ENCODE measurements at places on chromosomes 1 and 21.

DNA sequence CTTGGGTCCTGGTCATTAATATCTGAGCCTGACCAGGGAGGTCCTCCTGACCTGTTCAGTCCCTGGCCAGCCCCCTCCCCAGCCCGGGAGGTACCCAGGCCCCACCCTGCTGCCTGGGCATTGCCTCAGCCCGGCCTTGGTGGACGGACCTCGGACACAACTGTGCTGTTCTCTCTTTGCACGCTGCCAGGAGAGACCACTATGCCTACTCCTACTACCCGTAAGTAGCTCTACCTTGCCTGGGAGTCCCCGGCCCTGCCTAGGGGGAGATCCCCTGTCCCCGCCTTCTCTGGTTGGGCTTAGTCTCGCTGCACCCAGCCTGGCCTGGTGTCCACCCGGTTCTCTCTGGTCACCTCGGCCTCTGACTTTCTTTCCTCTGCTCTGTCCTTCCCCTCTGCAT lies 53.2 kb downstream of the PTPRU start:
- no peak for DNase-seq

DNA sequence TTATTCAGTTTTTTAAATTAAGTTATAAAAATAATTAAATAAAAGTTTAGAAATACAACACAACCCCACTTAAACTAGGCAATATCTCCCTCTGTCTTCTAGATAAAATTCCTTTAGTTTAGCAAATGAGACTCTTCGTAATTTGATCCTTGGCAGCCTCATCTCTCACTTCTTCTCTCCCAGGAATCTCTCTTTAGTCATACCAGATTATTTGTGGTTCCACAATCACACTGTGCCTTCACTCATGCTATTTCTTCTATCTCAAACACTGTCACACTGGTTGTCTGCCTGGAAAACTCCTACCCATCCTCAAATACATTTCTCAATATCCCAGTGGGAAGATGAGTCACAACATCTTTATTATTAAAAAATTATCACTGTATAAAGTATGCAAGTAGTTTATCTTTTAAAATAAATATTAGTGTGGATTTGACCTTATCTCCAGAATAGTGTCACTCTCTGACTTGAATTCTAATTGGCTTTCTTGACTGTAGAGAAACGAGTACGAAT lies 195.5 kb downstream of the KCNH1 start:
- no peak for DNase-seq

DNA sequence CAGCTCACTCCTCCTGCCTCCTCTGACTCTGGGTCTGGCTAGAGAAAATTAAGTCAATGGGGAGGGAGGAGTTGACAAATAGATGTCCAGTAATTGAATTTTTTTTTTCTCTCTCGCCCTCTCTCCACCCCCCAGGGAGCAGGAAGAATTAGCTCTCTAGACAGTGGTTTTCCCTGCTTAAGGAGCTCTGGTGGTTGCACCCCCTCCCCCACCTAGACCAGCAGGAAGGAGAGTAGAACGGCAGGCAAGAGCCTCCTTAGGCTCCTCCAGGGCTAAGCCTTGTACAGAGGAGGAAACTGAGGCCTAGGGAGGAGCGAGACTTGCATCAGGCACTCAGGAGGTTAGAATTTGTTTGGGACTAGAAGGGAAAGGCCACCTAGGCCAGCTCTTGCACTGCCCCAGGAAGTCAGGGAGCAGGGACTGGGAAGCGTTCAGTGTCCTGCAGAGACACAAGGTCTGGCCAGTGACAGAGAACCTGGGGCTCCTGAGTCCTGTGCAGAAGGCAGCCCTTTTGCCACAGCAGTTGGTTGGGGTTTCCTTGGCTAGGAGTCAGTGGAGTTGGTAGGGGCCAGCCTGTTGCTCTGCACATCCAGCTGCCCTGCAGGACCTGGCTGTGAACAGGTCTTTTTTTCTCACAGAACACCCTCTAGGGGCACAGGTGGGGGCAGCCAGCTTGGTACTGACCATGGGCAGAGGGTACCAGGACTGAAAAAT lies 49.5 kb upstream of the ACOT11 start:
- no peak for DNase-seq

DNA sequence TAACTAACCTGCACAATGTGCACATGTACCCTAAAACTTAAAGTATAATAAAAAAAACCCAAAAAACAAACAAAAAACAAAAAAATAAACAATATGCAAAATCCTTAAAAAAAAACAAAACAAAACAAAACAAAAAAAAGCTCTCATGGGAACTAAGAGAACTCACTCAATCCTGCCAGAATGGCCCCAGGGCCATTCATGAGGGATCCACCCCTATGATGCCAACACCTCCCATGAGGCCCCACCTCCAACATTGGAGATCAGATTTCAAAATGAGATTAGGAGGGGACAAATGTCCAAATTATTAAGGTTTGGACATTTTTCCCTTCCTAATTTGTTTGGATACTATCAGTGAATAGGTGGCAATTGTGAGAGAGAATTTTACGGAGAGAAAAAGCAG lies 10.2 kb downstream of the CYP4B1 start:
- no peak for DNase-seq

GRCh38 chr1:223331929-223332328 lies 32.0 kb downstream of the SUSD4 start:
- DNase-seq = no peak

- no peak for DNase-seq
Observed at GRCh38 chr1:3261969-3262579, 192.4 kb upstream of the ARHGEF16 start.

DNA sequence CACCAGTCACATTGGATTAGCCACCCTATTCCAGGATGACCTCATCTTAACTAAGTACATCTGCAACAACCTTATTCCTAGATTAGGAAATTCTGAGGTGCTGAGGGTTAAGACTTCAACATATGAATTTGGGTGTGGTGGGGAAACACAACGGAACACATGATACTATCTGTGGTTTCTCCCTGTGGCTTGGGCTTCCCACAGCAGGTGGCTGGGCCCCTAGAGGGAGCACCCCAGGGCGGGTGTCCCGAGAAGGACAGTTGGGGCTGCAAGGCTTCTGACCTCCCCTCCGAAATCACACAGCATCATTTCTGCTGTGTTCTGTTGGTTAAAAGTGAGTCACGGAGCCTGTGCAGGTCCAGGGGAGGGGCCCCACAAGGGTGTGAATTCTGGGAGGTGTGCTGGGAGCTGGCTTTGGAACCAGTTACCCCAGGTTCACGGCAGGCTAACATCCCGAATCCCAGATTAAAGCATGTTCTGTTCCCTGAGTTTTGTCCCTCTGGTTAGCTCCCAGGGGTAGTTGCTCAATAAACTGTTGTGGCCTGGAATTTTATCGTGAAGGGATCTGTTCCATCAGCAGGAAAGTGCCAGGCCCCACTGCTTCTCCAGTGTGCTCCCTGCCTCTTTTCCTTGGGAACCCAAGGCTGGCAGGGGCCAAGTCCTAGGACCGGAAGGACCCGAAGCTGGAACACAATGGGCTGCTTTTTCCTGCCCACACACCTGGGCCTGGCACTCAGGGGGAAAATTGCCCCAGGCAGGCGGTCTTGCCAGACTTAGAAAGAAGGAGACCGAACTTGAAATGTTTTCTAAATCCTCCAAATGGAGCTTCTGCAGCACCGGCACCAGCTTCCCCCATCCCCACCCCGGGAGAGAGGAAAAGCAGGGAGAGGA lies 154.0 kb upstream of the WNT4 start:
- DNase-seq = no peak

DNA sequence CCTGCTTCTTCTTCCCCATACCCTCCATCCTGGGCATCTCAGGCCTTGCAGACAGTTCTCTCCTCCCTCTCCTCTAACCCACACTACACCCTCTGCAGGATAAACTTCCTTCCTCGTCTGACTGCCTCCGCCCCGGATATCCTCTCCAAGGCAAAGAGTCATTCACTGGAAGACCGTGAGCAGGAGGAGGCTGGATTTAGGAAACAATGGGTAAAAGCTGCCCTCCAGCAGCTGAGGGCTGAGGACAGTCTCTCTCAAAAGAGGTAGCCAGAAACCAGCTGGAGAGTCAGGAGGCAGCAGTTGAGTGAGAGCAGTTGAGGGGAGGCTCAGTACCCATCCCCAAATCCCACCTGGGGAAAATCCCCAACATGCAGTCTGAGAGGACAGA lies 1.4 kb downstream of the CSRP1 start:
- no peak for DNase-seq

DNA sequence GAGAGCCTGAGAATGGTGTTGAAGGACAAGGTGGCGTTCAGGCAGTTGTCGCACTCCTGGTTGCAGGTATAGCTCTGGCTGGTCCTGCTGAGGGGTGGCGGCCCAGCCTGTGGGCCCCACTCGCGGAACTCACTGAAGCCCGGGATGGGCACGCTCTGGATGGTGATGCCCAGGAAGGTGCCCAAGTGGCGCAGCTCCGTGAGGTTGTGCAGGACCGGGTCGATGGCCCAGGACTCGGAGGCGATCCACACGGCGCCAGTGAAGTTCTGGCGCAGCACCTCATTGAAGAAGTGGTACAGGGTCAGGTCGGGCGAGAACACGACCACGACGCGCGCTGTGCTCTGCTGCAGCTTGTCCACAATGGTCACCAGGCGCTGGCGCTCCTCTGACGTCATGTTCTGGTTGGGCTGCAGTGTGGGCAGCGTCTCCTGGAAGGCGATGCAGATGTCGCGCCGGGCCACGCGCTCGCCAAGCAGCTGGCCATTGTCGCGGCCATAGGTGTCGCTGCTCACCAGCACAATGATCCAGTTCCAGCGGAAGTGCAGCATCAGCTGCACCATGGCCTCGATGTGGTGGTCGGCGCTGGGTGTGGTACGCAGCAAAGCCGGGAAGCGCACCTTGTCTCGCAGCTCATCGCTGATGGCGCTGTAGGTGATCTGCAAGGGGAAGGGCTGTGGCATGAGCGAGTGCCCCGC lies 5.0 kb downstream of the TAS1R2 start:
- DNase-seq = no peak

- no peak for DNase-seq
Observed at GRCh38 chr1:172672720-172673119, 13.8 kb downstream of the FASLG start.

- no peak for DNase-seq
Observed at GRCh38 chr1:35461966-35462651, 95.1 kb downstream of the KIAA0319L start.

DNA sequence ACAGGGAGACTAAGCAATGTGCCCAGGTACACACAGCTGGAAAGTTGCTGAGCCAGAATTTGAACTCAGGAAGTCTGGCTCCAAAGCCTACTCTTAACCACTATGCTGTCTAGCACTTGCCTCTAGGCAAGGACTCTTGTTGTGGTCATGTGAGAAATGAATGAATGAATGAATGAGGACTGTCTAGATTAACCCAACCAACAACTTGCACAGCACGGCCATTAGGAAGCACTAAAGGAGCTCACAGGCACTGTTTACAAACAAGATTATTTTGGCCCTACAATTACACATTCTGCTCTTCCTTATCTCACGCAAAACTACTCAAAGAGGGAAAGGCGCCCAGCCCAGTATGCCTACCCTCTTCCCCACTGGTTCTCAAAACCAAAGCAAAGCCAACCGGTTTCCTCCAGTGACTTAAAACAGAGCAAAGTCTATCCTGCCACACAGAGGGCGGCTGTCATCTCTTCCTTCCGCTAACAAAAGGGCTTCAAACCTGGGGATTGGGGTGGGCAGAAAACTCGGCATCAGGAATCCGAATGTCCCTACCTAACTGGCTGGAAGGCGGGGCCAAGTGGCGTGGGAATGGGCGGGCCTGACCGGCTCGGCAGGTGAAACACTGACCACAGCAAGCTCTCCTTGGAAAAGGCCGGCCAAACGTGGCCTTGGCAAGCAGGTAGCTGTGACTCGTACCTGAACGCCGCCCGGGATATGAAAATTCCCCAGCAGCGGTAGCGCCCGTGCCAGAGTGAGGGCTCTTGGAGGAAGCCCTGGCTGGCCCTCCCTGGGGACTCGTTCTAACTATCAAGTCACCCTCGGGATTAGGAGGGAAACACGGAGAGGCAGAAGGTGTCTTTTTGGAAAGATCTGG lies 948 bp downstream of the STK40 start:
- peak; percentile 56 for DNase-seq

- DNase-seq = peak; percentile 46
Observed at GRCh38 chr1:30191154-30191702, 532.2 kb downstream of the MATN1 start.

GRCh38 chr1:8381618-8382017 lies 63.7 kb downstream of the SLC45A1 start:
- DNase-seq = no peak

- DNase-seq = peak; percentile 92
Observed at GRCh38 chr1:214261206-214262123, 19.5 kb upstream of the SMYD2 start.

GRCh38 chr1:67338642-67339041 lies 31.0 kb downstream of the IL12RB2 start:
- DNase-seq = peak; percentile 37
